ENCODE measurements at places on chromosomes 6 and 20. TPM values are rescaled to one million over a fixed set of nuclear protein-coding genes. Genes with fewer than 3 reads are reported as not detected.

GRCh38 chr6:119727504-119728219 lies 378.1 kb upstream of the MAN1A1 start:
- DNase-seq = peak; percentile 18

- no peak for DNase-seq
Observed at GRCh38 chr6:11950109-11950508, 62.0 kb upstream of the HIVEP1 start.

DNA sequence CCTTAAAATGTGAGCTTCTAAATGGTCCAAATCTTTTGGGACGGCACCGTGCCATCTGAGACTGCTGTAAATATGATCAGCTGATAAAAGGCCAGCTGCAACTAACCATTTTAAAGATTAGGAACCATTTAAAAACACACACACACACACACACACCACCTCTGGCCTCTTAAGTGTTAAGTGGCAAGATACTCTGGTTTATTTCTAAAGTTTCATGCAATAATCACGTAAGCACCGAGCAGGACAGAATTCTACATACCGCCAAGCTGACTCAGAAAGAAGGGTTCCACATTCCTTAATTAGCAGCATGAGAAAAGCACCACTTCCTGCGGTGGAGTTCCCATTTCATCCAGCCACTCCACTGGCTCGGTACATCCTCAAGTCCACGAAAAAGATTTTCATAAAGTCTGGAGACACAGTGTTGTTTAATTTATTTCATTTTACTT lies 17.8 kb upstream of the ZNF217 start:
- no peak for DNase-seq

GRCh38 chr6:70142034-70142433 lies 160.8 kb downstream of the COL9A1 start:
- no peak for DNase-seq

DNA sequence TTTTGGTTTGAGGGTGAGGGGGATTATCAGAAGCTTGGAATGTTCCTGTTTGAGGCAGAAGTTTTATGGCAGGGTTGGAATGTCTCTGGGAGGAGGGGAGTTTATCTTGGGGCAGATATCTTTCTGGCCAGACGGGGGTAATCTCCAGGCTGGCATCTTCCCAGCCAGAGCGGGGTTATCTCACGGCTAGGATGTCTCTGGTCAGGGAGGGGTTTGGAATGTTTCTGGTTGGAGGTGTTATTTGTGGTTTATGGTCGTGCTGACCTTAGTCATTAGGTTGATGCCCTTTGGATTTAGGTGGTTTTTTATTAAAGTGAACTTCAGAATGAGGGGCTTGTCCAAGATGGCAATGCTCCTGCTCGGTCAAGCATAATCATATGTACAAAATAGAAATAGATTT lies 14.8 kb downstream of the PGK2 start:
- no peak for DNase-seq

- no peak for DNase-seq
Observed at GRCh38 chr6:88513471-88513870, 347.3 kb upstream of the CNR1 start.

Gene NFATC2
- 7.6 TPM for total RNA-seq

Gene ADGRG6
- total RNA-seq = 47.6 TPM

Gene TREM1
- total RNA-seq = 61.2 TPM

Gene NR2E1
- total RNA-seq = not detected

All from upper lobe of right lung (tissue), 1 donor.